ENCODE measurements at places on chromosomes 5 and 9.

GRCh38 chr9:95649801-95650213 lies 133.0 kb upstream of the PTCH1 start:
- DNase-seq = no peak

DNA sequence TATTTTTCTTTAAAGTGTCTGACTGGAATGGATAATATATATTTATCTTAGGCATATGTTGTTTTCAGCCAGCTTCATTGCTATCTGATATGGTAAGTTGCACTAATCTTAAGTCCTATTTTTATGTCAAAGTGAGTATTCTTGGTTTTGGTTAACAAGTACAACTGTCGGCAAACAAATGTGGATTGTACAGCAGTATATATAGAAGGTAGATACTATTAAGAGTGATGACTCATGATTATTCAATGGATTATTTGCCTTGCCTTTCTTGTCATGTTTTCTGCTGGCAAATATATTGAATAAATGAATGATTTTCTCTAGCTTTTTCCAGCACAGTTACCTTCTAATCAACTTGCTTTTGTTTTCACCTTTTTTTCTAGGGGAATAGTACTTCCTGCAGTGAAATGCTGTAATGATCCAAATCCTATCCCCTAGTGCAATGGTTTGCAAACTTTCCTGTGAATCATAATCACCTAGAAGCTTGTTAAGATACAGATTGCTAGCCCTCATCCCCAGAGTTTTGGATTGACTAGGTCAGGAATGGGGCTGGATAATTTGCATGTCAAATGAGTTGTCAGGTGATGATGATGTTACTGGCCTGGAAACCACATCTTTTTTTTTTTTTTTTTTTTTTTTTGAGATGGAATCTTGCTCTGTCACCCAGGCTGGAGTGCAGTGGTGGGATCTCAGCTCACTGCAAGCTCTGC lies 60.8 kb upstream of the ARRDC3 start:
- DNase-seq = no peak

GRCh38 chr5:151094852-151095245 lies 14.0 kb upstream of the TNIP1 start:
- DNase-seq = no peak

DNA sequence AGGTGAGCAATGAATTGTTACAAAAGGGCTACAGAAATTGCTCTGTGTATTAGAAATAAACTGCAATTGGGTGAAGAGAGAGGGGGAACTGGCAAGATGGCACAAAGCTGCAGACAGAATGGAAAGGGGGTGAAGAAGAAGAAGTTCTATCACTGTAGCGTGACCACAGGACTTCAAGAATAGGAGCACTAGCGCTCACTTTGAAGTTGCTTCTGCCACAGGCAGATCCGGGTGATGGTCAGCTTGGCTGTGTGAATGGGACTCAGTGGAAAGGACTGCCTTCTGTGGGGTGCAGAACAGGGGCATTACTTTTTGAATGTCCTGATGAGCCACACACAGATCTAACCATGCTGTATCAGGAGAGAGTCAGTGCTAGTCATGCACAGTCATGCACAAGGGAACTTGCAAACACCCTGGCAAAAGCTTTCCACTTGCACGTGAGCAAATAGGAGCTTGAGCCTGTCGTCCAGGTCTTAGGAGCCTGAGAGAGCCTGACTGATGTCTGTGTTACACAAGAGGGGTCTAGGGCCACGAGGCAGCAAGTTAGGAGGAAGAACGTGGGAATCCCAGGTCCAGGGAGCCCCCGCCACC lies 16.3 kb downstream of the IL5 start:
- DNase-seq = no peak

Measured in cortex of kidney (tissue), 1 donor.